Cardiac fibroblast (primary cell): ENCODE measurements at places on chromosomes 1 and 21.

GRCh38 chr1:32485554-32486255 lies 20.8 kb downstream of the ZBTB8B start:
- DNase-seq: peak; percentile 39

- no peak for DNase-seq
Measured at GRCh38 chr1:8574985-8575384, 242.5 kb downstream of the RERE start.

DNA sequence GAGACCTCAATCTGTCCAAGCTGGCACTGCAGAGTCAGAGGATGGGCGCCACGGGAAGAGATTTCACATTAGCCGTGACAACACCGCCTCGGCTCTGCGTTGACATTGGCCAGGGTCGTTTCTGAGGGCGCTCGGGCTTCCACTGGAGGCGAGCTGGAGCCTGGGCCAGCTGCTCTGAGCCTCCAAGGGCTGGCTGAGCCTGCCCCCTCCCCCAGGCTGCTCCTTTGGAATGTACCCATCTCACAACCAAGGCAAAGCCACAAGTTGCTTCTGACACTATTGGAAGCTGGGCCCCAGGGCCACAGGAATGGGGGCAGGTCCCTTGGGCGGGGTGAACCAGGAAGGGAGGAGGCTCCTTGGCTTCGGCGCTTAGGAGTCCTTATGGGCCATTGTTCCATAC lies 12.7 kb downstream of the GPR3 start:
- peak; percentile 80 for DNase-seq

GRCh38 chr1:241485554-241485992 lies 34.0 kb downstream of the FH start:
- peak; percentile 17 for DNase-seq

GRCh38 chr1:78348496-78349284 lies 142.1 kb upstream of the PTGFR start:
- peak; percentile 67 for DNase-seq

- DNase-seq: peak; percentile 43
Measured at GRCh38 chr1:205261946-205262691, 34.4 kb downstream of the TMCC2 start.

DNA sequence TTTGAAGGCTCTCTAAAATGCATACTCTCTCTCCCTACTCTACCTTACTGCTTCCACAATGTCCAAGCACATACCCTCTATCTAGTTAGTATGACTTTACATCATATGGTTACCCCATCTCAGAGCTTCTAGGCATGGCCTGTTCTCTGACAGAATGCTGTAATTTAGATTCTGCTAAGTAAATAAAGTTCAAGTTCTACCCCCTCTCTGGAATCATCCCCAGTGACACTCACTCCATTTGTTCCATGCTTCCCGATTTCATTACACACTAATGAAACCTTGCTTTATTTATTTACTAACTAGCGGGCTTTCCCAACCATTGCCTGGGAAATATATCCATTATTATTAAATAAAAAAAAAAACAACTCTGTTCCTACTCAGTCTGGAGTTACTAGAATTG lies 7.3 kb downstream of the CRYZL1 start:
- DNase-seq: no peak

DNA sequence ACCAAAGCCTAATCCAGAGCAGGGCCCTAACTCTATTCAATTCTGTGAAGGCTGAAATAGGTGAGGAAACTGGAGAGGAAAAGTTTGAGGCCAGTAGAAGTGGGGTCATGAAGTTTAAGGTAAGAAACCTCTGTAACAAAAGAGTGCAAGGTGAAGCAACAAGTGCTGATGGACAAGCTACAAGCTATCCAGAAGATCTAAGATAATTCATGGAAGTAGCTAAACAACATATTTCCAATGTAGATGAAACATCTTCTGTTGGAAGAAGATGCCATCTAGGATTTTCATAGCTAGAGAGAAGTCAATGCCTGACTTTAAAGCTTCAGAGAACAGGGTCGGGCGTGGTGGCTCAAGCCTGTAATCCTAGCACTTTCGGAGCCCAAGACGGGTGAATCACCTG lies 217.6 kb downstream of the GREM2 start:
- DNase-seq: no peak

DNA sequence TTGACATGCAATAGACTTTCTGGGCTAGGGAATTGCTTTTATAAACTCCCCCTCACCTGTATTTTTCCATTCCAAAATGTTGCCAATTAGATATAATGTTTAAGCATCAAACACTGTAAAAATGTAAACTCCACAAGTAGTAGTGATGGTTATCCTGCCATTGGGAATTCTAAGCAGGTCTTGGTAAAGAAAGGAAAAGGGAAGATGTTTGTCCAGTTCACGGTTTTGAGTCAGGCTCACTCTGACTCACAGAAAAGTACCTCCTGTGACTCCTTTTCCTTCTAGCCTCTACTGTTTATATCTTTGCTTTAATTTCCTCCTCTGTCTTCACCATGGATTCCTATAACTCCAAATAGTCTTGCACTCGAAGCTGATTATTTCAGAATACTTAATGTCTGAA lies 19.0 kb upstream of the PTPN14 start:
- DNase-seq: peak; percentile 72
